Upper lobe of right lung (tissue), 1 donor: ENCODE measurements at places on chromosomes 7 and 10. TPM values are rescaled to one million over a fixed set of nuclear protein-coding genes. Genes with fewer than 3 reads are reported as not detected.
A peak's percentile ranks its signal among the peaks of the same experiment; 100 is the strongest.

GRCh38 chr10:124236816-124237215, 143.4 kb upstream of the CHST15 start:
- H3K27ac ChIP-seq, result no peak overlapping the region
- H3K4me3 ChIP-seq, result no peak overlapping the region
- no peaks in the 10 kb centered on the region for H3K27me3 ChIP-seq
- H3K4me1 ChIP-seq, result no peaks in the 10 kb centered on the region

GRCh38 chr7:114934713-114935112, 12.8 kb downstream of the MDFIC start:
- H3K36me3 ChIP-seq, result no peaks in the 10 kb centered on the region
- H3K4me3 ChIP-seq, result no peak overlapping the region
- peaks cover 70% of the 10 kb centered on the region for H3K4me1 ChIP-seq
- no peak for DNase-seq

DNA sequence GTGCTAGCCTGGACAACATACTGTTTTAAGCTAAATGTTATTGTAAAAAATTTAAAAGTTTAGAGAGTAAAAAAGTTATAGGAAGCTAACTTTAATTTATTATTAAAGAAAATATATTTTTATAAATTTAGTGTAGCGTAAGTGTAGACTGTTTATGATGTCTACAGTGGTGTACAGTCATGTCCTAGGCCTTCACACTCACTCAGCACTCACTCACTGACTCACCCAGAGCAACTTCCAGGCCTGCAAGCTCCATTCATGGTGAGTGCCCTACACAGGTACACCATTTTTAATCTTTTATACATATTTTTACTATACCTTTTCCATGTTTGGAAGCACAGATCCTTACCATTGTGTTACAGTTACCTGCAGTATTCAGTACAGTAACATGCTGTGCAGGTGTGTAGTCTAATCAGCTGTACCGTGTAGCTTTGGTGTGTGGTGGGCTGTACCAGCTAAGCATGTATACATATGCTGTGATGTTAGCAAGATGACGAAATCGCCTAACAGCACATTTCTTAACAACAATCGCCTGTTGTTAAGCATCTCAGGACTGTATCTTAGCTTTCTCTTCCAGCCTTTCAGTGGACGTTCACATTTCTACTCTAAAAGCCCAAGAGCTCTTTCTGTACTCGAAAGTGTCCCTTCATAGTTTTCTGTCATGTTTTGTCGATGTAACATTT, 12.5 kb downstream of the RNF32 start:
- no peak overlapping the region for H3K27ac ChIP-seq
- H3K27me3 ChIP-seq, result peaks cover 17% of the 10 kb centered on the region
- DNase-seq, result no peak
- H3K36me3 ChIP-seq, result no peaks in the 10 kb centered on the region
- H3K4me3 ChIP-seq, result no peak overlapping the region
- H3K4me1 ChIP-seq, result no peaks in the 10 kb centered on the region

DNA sequence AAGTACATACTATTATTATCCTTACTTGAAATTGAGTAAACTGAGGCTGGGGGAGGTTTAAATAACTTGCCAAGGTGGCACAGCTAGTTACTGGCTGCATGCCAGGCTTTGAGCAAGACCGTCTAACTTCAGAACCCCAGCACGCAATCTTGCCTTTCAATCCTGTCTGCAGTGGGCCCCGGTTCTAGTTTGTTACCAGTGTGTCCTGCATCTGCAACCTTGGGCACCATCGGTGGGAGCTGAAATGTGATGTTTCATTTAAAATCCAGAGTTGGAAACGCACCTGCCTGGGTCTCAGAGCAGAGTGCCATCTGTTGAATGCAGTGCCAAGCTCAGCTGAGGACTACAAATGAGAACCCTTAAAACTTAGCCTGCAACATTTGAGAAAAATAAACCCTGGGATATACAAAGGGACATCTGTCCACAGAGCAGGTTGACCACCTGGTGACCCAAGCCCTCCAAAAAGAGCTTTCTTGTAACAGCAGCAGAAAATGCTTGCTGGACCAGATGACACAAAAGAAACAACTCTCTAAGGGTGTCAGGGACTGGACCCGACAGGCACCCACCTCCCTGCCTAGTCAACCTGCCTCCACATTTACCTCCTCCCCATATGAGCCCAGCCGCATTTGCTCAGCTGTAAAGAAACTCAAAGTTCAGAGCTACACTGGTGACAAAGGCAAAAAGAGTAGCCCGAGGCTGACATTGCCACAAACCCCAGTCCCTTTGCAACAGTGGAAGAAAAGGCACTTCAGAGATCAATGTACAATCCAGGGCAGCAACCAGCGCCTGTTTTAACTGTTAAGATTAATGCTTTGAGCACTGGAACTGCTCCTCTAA, 1.7 kb downstream of the SH3PXD2A start:
- peak overlapping the region; percentile 65 for H3K27ac ChIP-seq
- DNase-seq, result no peak
- H3K4me3 ChIP-seq, result peak overlapping the region; percentile 69
- H3K27me3 ChIP-seq, result no peaks in the 10 kb centered on the region

DNA sequence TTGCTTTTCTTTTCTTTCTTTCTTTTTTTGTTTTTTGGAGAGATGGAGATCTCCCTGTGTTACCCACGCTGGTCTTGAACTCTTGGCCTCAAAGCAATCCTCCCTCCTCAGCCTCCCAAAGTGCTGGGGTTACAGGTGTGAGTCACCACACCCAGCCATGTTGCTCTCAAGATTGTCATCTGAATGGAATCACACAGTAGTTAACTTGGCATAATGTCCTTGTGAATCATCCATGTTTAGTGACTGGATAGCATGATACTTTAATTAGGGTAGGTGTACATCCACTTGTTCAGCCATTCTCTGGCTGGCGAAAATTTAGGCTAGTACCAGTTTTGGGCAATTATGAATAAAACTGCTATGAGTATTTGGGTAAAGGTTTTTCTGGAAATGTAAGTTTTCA, 15.4 kb upstream of the GRB10 start:
- DNase-seq, result no peak
- no peaks in the 10 kb centered on the region for H3K36me3 ChIP-seq
- no peak overlapping the region for H3K27ac ChIP-seq
- H3K4me1 ChIP-seq, result peaks cover 4% of the 10 kb centered on the region
- no peak overlapping the region for H3K4me3 ChIP-seq

GRCh38 chr10:75386128-75386527, 15.4 kb downstream of the ZNF503 start:
- H3K27me3 ChIP-seq, result no peaks in the 10 kb centered on the region
- no peak overlapping the region for H3K27ac ChIP-seq
- no peaks in the 10 kb centered on the region for H3K36me3 ChIP-seq
- peaks cover 3% of the 10 kb centered on the region for H3K4me1 ChIP-seq

DNA sequence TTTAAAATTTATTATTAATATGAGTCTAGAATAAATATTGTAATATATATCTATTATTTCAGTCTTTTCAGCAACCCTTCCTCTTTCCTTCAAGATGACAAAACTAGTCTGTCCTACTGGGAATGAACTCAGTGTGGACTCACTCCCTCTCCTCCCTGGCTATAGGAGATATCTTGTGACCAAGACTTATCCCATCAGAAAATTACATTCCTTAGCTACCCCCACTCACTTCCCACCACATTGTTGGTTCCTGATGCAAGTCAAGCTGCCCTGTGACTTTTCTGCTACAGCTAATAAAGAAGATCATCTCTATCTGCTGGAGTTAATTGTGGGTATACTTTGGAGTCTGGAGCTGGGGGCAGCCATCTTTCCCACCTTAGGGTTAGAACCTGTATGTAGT, 28.0 kb upstream of the MCU start:
- H3K4me3 ChIP-seq, result no peak overlapping the region
- no peaks in the 10 kb centered on the region for H3K4me1 ChIP-seq
- DNase-seq, result no peak
- no peaks in the 10 kb centered on the region for H3K27me3 ChIP-seq
- no peaks in the 10 kb centered on the region for H3K36me3 ChIP-seq

DNA sequence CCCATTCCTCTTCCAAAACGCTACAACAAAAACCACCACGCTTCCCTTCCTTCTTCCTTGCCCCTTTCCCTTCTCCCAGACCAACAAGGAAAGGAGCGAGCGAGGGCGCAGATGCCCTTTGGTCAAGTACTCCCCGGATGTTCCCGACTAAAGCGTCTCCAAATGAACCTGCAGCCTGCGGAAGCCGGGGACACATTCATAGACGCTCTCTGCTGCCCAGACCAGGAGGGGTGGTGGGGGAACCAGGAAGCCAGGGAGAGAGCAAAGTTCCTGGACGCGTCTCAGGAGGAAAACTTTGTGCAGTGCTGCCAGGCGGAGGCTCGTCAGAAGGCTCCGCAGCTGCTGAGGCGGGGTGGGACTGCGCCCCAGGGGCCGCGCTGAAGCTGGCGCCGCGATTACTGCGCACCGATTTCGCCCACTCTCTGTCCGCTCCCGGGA, 754 bp downstream of the SEMA3D start:
- no peaks in the 10 kb centered on the region for H3K36me3 ChIP-seq
- peak overlapping the region; percentile 52 for H3K4me3 ChIP-seq
- peak overlapping the region; percentile 37 for H3K27ac ChIP-seq

DNA sequence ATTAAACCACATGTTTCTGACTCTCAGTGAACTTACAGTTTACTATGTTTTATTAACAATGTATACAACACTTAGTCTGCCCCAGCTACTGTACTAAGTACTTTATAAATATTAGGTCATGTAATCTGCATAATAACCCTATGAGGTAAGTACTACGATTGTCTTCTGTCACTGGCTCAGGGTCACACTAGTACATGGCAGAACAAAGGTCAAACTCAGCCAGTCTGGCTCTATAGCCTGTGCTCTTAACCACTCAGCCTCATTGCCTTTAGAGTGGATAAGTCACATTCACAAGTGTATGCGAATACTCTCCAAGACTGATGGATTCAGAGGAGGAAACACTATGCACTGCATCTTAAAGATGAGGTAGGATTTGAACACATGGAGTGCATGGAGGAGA, 252.3 kb downstream of the KCNMA1 start:
- no peak overlapping the region for H3K4me3 ChIP-seq
- DNase-seq, result no peak
- H3K27ac ChIP-seq, result no peak overlapping the region

GRCh38 chr7:17299483-17299991, 1.1 kb downstream of the AHR start:
- H3K27me3 ChIP-seq, result no peaks in the 10 kb centered on the region
- H3K36me3 ChIP-seq, result no peaks in the 10 kb centered on the region
- peak overlapping the region; percentile 97 for H3K4me3 ChIP-seq
- DNase-seq, result no peak
- H3K27ac ChIP-seq, result peak overlapping the region; percentile 98
- peaks cover 20% of the 10 kb centered on the region for H3K4me1 ChIP-seq

GRCh38 chr7:7452119-7452518, 83.6 kb downstream of the COL28A1 start:
- H3K36me3 ChIP-seq, result no peaks in the 10 kb centered on the region
- H3K27ac ChIP-seq, result no peak overlapping the region
- no peaks in the 10 kb centered on the region for H3K4me1 ChIP-seq
- no peak for DNase-seq
- no peak overlapping the region for H3K4me3 ChIP-seq

DNA sequence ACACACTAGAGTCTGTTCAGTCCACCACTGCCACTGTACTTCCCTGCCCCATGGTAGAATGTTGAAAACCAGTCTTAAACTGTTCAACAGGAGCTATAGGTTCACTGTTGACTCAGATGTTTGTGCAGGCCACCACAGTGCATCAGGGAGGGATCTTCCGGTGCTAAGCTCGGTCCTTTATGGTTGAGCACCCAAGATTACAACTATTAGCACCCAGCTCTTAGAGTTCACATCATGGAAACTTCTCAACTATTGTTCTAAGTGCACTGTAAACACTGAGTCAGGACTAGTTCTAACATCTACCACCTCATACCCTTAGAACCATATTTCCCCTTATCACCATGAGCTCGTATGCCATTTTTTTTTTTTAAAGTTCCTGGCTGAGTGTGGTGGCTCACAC, 97.1 kb upstream of the MXI1 start:
- H3K27ac ChIP-seq, result no peak overlapping the region
- peaks cover 32% of the 10 kb centered on the region for H3K36me3 ChIP-seq
- H3K4me3 ChIP-seq, result no peak overlapping the region
- no peaks in the 10 kb centered on the region for H3K27me3 ChIP-seq

DNA sequence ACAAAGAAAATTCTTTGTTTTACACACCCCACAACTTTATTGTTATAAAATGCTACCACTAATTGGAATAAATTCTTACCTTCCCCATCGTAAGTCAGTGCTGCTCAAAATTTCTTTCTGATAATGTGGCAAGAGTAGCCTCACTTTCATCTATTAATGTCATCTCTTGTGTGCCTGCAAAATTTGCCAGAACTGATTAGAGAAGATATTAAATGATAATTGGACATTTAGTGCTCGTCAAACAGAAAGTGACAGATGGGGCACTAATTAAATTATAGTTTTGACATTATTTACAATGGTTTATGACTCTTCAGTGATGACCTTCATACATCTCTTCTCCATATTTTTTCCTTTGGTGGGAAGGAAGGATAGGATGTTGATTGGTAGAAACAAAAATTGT, 690.9 kb downstream of the NXPH1 start:
- no peak for DNase-seq
- no peaks in the 10 kb centered on the region for H3K4me1 ChIP-seq
- no peak overlapping the region for H3K4me3 ChIP-seq
- H3K27me3 ChIP-seq, result no peaks in the 10 kb centered on the region
- H3K36me3 ChIP-seq, result no peaks in the 10 kb centered on the region
- H3K27ac ChIP-seq, result no peak overlapping the region

GRCh38 chr7:4054158-4054557, 627.9 kb upstream of the FOXK1 start:
- H3K36me3 ChIP-seq, result no peaks in the 10 kb centered on the region
- no peaks in the 10 kb centered on the region for H3K4me1 ChIP-seq
- no peak for DNase-seq

GRCh38 chr10:69383558-69383957, 33.2 kb downstream of the TACR2 start:
- no peaks in the 10 kb centered on the region for H3K27me3 ChIP-seq
- no peak for DNase-seq
- H3K36me3 ChIP-seq, result peaks cover 94% of the 10 kb centered on the region
- peaks cover 15% of the 10 kb centered on the region for H3K4me1 ChIP-seq
- H3K27ac ChIP-seq, result no peak overlapping the region
- no peak overlapping the region for H3K4me3 ChIP-seq

GRCh38 chr7:139576179-139576973, 52.9 kb downstream of the CLEC2L start:
- no peak for DNase-seq
- no peaks in the 10 kb centered on the region for H3K4me1 ChIP-seq
- no peaks in the 10 kb centered on the region for H3K27me3 ChIP-seq
- peaks cover 79% of the 10 kb centered on the region for H3K36me3 ChIP-seq
- H3K4me3 ChIP-seq, result no peak overlapping the region
- no peak overlapping the region for H3K27ac ChIP-seq

GRCh38 chr7:139482662-139483466, 609 bp downstream of the KLRG2 start:
- H3K27ac ChIP-seq, result no peak overlapping the region
- H3K36me3 ChIP-seq, result no peaks in the 10 kb centered on the region
- H3K27me3 ChIP-seq, result peaks cover 29% of the 10 kb centered on the region
- peak overlapping the region; percentile 43 for H3K4me3 ChIP-seq
- H3K4me1 ChIP-seq, result peaks cover 11% of the 10 kb centered on the region

The GNAT3 gene
- total RNA-seq, result not detected

The ENTPD1 gene
- total RNA-seq, result 64.6 TPM

The SERPINE1 gene
- total RNA-seq, result 13.7 TPM

The CCNJ gene
- total RNA-seq, result 8.4 TPM

The PROSER2 gene
- total RNA-seq, result 33.3 TPM

The NYAP1 gene
- total RNA-seq, result 0.55 TPM

The ACSM6 gene
- total RNA-seq, result not detected

The NPY4R gene
- total RNA-seq, result not detected

The LLCFC1 gene
- not detected for total RNA-seq

The CEP55 gene
- total RNA-seq, result 0.35 TPM

The MOGAT3 gene
- not detected for total RNA-seq
